NCI-H1105 treated with DMSO at 0.1 percent for 48 hours (cell line): ENCODE measurements at places on chromosomes 7 and 10.

GRCh38 chr7:113015034-113015645 is 71.5 kb downstream of the GPR85 start:
- peak; percentile 35 for DNase-seq

- DNase-seq, result no peak
Measured at GRCh38 chr10:110533149-110533548, 34.3 kb upstream of the SMC3 start.

GRCh38 chr10:31700181-31700611 is 228.4 kb downstream of the ARHGAP12 start:
- no peak for DNase-seq

GRCh38 chr10:14879124-14879927 is 660 bp downstream of the SUV39H2 start:
- no peak for DNase-seq

DNA sequence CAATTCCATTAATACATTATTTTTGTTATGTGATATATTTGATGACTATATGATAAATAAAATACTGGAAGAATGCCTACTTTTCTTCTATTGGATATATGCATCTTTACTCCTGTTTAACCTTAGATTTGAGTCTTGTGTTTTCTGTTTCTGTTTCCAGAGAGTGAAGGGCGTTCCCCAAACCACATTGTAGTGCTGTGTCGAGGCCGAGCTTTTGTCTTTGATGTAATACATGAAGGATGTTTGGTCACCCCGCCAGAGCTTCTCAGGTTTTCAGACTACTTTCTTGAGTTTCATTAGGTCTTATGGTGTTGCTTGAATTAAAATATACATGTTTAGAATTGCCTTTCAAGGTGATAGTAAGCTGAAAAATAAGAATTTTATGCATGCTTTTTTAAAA is 23.8 kb downstream of the CROT start:
- no peak for DNase-seq

- DNase-seq, result no peak
Measured at GRCh38 chr10:82814635-82815034, 939.6 kb downstream of the NRG3 start.

GRCh38 chr7:93392984-93393383 is 160.8 kb downstream of the VPS50 start:
- DNase-seq, result no peak

GRCh38 chr7:54559401-54559800 is 17.2 kb downstream of the VSTM2A start:
- DNase-seq, result no peak

DNA sequence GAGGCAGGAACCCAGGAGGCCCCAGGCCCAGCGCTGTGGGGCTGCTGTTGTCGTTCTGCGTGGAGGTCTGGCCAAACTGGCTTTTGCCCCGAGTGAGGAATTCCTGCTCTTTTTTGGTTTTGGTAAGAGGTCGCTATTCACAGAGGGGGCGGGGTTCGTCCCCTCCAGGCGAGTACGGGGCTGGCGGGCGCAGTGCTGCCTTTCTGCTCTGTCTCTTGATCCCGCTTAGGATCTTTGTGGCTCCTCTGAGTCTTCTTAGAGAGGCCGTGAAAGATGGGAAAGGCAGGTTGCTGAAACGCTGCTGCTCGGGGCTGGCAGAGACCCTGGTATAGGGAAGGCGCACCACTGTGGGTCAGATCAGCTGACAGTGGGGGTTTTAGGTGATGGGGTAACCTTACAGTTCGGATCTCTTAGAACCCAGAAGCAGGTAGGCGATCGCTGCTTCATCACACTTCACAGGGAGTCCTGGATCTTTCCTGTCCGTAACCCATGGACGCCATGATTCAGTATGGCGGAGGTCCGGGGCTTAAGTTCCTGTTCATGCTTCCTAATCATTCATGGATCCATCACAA is 136.7 kb downstream of the KIF20B start:
- DNase-seq, result no peak

- no peak for DNase-seq
Measured at GRCh38 chr10:110641256-110641655, 2.9 kb upstream of the RBM20 start.

GRCh38 chr7:143514995-143515735 is 37.5 kb downstream of the TAS2R41 start:
- no peak for DNase-seq

GRCh38 chr7:6093375-6093774 is 62.2 kb downstream of the ANKRD61 start:
- no peak for DNase-seq

GRCh38 chr7:52659178-52659577 is 376.3 kb upstream of the POM121L12 start:
- DNase-seq, result no peak

- no peak for DNase-seq
Measured at GRCh38 chr7:18455606-18456005, 39.9 kb upstream of the HDAC9 start.

- DNase-seq, result no peak
Measured at GRCh38 chr7:113285411-113285810, 167.1 kb upstream of the SMIM30 start.

DNA sequence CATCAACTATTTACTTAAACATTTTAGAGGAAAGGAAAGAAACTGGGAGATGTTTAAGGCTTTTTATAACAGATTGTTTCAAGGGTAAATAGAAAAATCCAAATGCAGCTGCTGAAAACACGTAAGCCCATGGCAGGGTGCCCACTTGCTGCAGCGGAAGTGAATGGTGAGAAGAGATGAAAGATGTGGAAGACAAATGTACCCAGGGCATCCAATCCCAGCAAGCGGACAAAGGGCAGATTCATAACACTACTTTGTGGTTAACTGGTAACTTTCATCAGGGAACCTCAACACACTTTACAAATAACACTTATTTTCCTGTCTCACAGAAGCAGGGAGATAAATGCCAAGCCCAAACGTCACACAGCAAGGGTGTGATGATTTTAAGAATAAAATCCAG is 358.4 kb downstream of the KCNMA1 start:
- DNase-seq, result peak; percentile 4

GRCh38 chr10:113297226-113297625 is 255.6 kb upstream of the HABP2 start:
- no peak for DNase-seq

- DNase-seq, result no peak
Measured at GRCh38 chr7:100432053-100432452, 2.4 kb downstream of the MEPCE start.

- DNase-seq, result no peak
Measured at GRCh38 chr7:2967705-2968104, 76.0 kb downstream of the CARD11 start.

DNA sequence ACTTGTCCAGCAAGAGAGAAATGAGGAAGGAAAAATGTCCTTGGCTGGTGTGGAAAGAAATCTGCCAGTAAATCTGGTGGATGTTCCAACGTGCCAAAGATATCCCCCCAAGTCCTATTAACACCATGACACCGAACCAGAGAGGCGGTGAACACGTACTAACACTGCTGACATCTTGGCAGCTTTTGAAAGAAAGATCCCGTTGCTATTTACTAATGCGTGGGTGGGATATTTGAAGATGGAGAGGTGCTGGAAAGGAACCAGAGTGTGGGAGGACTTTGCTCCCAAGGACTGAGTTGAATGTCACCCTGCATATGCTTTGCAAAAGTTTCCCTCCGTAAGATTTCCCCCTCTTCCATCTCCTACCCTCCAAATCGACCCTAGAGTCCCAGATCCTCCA is 7.9 kb downstream of the CCDC3 start:
- no peak for DNase-seq

GRCh38 chr7:138816650-138817049 is 18.7 kb upstream of the ATP6V0A4 start:
- DNase-seq, result no peak

DNA sequence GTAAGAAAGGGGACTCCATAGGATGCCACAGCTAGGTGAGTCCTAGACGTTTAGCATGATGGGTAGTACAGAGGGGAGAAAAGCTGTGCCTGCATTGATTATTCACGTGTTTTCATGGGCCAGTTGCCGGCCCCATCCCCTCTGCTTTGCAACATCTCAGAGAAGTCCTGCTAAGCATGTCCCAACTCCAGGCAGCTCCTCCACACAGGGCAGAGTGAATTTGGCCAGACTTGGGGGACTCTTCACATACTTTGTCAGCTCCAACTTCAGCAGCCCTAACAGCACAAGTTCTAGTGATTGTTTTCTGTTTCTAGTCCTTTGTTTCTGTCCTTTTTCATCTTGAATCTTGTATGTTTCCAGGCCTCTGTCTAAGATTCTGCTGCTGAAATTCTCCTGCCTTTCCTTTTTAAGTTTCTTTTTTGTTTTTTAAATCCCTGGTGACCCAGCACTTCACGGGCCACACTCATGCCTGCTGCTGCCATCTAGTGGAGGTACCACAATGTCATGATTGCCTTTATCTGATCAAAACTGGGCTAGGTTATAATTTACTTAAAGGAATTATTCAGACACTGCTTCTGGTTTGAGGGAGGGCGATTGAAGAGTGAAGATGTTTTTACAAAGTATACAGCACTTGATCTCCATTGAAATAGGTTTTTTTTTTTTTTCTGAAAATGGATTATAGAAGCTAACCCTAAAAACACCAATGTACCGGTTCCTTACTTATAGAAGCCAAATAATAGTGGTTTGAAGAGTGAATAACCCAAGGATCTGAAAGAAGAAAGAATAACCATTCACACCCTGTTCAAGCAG is 276.9 kb downstream of the CSTF2T start:
- DNase-seq, result peak; percentile 3

GRCh38 chr10:69901022-69901421 is 99.3 kb downstream of the COL13A1 start:
- no peak for DNase-seq

- no peak for DNase-seq
Measured at GRCh38 chr10:125556882-125557281, 126.1 kb downstream of the TEX36 start.

DNA sequence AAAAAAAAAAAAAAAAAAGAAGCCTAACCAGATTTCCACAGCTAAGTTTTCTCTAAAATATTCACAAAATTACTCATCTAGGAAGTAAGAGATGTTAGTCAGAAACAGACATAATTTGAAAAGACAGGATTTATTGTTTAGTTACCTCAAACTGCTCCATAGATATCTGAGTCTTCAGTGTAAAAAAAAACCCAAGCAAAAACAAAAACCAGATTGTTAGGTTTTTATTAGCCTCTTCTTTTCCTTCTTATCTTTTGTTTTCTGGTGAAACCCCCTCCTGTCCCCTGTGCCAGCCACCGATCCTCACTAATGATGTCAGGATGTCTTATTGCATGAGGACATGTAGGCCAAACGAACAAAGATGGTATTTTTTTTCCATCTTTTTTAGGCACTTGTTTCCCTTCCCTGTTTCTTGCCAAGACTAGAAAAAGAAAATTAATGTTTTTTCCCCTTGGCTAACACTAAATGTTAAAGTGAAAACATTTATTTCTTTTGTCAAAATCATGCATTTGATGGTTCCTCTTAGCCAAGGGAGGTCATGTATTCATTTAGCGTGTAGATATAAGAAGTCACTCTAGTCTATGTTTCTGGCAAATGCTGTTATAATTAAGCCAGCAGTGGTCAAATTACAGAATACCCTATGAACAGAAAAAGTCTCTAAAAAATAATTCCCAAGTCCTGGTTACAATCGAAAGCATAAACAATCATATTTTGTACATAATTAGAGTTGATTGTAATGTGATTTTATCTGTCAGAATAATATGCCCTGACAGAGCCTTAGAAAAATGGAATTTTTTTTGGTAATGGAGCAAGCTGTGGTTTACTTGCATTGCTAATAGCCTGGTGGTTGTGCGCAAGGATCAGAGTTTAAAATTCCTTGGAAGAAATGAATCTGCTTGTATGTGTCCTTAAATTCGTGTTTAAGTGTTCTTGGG is 702.4 kb upstream of the FZD8 start:
- no peak for DNase-seq

GRCh38 chr10:65346466-65346865 is 1579.4 kb upstream of the LRRTM3 start:
- no peak for DNase-seq

GRCh38 chr7:90262438-90262837 is 17.5 kb downstream of the CFAP69 start:
- DNase-seq, result peak; percentile 52

- DNase-seq, result no peak
Measured at GRCh38 chr7:28155964-28156363, 24.6 kb downstream of the JAZF1 start.

- no peak for DNase-seq
Measured at GRCh38 chr10:113434950-113435349, 117.9 kb upstream of the HABP2 start.

- DNase-seq, result no peak
Measured at GRCh38 chr10:77974396-77975074, 48.0 kb upstream of the DLG5 start.

DNA sequence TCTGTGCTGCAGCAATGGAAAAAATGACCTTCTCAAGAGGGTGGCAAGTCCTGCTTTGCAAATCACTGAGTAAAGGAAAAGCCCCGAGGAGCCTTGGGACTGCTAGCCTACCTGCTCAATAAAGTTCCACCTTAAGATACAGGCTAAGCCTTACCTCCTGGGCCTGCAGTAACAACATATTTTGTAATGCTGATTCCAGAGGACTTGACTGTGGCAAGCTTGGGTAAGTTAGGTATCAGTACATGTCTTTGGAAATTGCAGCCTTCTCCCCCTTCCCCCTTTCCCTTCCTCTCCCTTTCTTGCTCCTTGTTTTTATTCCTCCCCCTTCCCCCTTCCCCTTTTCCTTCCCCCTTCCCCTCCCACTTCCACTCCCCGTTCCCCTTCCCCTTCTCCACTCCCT is 126.2 kb downstream of the SORCS3 start:
- DNase-seq, result no peak

GRCh38 chr10:21285207-21285606 is 240.3 kb downstream of the SKIDA1 start:
- no peak for DNase-seq

DNA sequence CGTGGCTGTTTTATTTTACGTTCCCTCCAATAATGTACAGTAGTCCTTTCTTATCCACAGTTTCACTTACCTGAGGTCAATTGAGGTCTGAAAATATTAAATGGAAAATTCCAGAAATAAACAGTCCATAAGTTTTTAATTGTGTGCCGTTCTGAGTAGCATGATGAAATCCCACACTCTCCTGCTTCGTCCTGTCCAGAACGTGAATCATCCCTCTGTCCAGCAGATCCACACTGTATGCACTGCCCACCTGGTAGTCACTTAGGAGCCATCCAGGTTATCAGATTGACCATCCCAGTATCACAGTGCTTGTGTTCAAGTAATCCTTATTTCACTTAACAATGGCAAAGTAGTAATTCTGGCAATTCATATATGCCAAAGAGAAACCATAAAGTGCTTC is 46.3 kb downstream of the STARD3NL start:
- no peak for DNase-seq

DNA sequence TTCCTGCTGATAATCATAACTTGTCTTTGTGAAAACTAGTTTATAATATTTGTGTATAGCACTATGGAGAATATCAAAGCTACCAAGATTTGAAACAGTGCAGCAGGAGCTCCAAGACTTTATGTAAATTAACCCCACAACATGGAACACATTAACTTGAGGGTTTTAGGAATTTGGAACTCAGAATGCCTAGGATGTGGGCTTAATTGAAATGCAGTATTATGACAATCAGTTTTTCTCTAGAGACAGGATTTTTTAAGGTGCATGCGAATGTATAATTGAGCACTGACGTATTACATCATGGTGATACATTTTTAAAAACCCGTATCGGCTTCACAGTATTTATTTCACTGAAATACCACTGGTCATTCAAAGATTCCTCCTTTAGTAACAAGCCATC is 313.1 kb upstream of the DGKB start:
- no peak for DNase-seq

- DNase-seq, result no peak
Measured at GRCh38 chr10:1294748-1295147, 238.6 kb downstream of the WDR37 start.

GRCh38 chr10:33291053-33291592 is 43.3 kb downstream of the NRP1 start:
- no peak for DNase-seq
